ENCODE measurements at places on chromosomes 16 and 17.

DNA sequence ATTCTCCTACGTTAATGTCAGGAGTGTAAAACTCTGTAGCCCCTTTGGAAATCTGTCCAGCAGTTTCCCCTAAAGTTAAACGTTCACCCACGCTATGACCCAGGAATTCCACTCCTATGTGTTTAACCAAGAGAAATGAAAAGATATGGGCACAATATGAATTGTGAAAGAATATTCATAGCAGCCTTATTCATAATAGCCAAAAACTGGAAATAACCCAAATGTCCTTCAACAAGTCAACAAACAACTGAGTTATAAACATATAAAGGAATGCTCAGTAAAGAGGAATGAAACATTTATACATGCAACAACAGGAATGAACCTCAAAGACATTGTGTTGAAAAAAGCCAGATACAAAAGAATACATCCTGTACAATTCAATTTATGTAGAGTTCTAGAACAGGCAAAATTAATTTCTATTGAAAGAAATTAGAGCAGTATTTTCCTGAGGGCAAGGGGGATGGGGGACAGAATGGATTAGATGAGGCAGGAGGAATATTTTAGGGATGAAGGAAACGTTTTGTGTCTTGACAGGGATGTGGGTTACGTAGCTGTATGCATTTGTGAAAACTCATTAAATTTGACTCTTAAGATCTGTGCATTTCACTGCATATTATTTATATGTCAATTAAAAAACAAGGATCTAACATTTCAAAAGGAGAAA is 286.7 kb upstream of the CDH5 start:
- DNase-seq, result no peak

GRCh38 chr17:19979917-19980770 is 2.5 kb upstream of the AKAP10 start:
- peak; percentile 82 for DNase-seq

GRCh38 chr17:76660656-76661042 is 17.1 kb upstream of the ST6GALNAC1 start:
- no peak for DNase-seq

DNA sequence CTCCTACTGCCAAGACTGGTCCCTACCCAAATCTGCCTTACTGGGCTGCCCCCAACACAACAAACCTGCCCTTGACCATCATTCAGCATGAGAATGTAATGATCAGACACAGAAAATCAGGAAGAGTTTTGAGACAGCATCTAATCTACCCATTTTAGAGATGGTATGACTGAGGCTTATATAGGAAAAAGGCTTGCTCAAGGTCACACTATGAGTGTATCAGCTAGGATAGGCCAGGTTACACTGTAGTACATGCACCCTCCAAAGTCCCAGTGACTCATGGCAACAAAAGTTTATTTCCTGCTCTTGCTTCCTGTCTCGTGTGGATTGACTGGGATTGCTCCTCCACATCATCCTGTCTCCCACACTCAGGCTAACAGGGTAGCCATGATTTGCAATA is 27.9 kb downstream of the NLRC5 start:
- DNase-seq, result no peak

- DNase-seq, result no peak
Observed at GRCh38 chr16:4358831-4359561, 7.9 kb upstream of the PAM16 start.

GRCh38 chr17:29349409-29349808 is 40.8 kb upstream of the TAOK1 start:
- DNase-seq, result no peak

DNA sequence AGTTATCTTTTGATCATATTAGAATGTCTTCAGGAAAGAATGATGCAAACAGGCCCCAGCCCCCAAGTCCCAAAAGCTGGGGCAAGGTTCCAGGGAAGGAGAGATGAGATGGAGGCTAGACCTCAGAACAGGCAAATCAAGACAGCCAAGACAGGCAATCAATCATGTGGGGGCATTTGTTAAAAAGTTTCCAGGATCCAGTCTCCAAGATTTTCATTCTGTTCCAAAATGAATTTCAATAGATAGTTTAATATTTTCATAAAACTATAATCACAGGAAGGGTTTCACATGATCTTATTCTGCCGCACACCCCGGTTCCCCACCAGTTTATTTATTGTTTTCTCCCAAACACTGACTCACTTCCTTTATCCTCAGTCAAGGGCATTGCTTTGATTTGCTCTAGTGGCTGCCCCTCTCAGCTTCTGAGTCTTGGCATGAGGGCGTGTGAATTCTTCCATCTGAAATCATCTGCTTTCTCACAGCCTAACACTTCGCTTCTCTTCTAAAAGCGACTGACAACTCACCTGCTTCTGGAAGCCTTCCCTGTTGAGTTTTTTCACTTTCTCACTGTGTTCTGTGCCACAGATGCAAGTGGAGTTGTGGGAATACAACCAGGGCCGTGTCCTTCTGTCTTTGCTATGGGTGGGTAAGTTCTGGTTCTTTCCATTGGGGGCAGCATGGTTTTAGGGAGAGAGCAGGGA is 12.2 kb upstream of the TERF2 start:
- peak; percentile 16 for DNase-seq

- DNase-seq, result no peak
Observed at GRCh38 chr16:21600031-21600773, 825 bp downstream of the METTL9 start.

GRCh38 chr16:87056551-87056950 is 260.6 kb downstream of the C16orf95 start:
- DNase-seq, result no peak

- no peak for DNase-seq
Observed at GRCh38 chr16:50861451-50861850, 119.6 kb downstream of the CYLD start.

- peak; percentile 39 for DNase-seq
Observed at GRCh38 chr17:76382803-76383545, 1.4 kb upstream of the SPHK1 start.

GRCh38 chr17:798246-798645 is 16.1 kb downstream of the MRM3 start:
- no peak for DNase-seq

DNA sequence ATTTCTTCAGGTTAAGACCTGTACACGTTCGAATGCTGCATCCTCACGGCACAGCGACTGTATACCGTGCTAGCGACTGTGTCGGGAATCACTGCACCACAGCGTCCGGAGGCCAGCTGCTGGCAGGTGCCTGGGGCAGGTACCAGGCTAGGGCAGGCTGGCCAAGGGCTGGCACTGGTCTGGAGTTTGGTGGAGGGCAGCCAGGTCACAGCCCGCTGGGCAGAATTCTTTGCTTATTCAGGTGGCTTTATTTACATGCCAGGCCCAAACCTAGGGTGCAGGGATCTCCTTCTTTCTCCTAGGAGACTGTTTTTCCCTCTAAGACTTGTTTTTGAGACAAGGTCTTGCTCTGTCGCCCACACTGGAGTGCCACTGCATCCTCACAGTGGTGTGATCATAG is 37.9 kb downstream of the COTL1 start:
- no peak for DNase-seq

DNA sequence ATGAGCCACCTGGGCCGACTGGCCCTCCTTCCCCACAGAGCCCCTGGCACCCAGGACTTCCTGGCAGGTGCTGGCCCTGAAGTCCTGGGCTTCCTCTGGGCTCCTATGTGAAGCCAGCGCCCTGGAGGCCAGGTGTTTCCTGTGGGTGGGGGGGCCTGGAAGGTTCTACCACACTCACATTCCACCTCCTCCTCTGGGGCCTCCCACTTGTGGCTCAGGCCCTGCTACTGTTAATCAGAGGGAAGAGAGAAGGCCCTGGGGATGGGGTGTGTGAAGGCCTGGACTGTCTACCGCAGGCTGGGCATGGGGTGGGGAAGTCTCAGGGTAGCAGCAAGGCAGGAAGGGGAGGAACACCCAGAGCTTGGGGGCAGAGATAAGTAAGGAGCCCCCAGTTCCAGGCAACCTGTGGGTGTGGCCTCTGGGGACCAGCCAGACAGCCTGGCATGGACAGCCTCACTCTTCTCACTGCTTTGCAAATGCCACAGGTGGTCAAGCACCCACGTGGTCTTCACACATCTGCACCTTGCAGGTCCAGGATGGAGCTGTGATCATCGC is 111.9 kb upstream of the TNRC6C start:
- no peak for DNase-seq

DNA sequence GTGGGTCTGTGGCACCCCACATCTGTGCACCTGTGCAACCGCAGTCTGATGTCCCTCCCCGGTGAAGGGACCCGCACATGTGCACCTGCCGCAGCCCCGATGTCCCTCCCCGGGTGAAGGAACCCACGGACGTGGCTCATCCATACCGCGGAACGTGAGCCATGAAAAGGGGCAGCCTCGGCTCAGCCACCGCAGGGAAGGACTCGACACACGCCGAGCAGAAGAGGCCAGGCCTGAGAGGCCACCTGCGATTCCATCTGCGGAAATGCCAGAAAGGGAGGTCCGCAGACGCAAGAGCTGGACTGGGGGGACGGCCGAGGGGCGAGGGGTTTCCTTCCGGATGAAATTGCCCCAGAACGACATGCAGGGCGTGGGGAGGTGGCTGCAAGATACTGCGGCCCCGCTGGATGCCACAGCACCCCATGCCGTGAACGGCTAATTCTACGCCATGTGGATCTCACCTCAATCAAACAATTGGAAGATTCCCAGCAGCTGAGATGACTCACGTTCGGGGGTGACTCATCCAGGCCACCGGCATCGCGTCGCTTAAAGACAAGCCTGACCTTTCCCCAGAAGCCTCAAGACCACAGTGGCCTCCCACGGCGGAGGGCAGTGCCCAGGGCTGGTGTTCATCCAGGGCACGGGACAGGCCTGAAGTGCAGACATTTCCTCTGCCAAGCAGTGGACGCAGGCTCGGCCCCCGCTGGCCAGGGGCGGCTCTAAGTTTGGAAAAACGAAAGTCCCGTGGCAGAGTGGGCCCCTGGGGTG is 21.0 kb downstream of the SOX8 start:
- peak; percentile 46 for DNase-seq

DNA sequence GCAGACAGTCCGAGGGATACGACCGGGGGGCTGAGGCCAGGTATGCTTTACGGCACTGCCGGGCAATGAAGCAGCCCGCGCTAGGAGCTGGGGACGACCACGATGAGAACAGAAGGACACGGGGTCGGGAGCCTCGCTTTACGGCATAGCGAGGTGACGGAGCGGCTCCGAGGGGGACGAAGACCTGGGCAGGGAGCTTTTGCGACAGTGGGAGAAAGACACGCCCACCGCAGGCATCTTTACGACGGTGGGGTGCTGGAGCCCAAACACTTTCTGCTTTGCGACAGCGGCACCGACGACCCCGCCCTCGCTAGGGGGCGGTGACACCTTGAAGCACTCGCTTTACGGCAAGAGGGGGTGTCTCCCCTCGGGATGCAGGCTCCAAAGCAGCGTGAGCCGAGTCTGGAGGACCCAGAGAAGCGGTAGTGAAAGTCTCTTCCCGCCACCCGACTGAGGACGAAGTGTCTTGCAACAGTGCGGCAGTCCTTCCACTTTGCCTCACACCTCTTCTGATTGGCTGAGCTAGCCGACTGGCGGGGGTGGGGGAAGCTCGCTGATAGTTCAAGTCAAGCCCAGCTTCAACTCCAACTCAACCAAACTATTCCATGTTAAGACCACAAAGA is 350 bp upstream of the NEURL4 start:
- peak; percentile 100 for DNase-seq

GRCh38 chr16:65888201-65888600 is 478.3 kb upstream of the CDH5 start:
- DNase-seq, result no peak

DNA sequence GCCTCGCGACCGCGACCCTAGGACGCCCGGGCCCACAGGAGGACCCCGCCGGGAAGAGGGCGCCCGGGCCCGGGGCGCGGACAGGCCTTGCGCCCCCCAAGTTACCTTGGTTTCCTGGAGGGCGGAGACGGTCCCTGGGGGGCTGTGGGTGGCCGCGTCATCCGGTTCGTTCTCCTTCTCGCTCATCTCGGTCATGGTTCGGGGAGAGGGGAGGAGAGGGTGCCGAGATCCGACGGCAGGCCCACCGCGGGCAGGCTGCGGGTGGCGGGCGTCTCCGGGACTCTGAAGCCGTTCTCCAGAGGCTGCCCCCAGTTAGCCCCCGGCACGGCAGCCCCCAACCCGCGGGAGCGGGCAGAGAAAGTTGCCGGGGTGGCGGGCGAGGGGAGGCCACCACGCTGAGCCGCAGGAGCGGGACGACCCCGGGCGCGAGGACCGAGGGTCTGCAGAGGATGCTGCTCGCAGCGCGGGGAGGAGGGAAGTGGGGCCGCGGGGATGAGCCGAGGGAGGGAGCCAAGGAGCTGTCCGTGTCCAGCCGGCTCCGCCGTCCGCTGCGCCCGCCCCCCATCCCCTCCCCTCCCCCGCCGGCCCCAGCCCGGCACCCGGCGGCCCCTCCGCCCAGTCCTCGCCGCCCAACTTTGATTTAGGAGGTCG is at the start of gene STAC2:
STAC2 (minus strand) TSS at position 638 of the 651 bp plus-strand sequence; CDS start at position 195, 443 bp downstream.
- DNase-seq, result no peak

DNA sequence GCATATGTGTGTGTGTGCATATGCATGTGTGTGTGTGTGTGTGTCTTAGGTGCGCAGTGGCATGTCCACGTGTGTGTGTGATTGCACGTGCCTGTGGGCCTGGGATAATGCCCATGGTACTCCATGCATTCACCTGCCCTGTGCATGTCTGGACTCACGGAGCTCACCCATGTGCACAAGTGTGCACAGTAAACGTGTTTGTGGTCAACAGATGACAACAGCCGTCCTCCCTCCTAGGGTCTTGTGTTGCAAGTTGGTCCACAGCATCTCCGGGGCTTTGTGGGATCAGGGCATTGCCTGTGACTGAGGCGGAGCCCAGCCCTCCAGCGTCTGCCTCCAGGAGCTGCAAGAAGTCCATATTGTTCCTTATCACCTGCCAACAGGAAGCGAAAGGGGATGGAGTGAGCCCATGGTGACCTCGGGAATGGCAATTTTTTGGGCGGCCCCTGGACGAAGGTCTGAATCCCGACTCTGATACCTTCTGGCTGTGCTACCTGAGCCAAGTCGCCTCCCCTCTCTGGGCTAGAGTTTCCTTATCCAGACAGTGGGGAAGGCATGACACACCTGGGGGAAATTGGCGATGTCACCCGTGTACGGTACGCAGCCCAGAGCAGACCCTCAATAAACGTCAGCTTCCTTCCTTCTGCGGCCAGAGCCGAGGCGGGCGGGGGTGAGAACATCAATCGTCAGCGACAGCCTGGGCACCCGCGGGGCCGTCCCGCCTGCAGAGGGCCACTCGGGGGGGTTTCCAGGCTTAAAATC is 47.6 kb downstream of the IL21R start:
- no peak for DNase-seq

DNA sequence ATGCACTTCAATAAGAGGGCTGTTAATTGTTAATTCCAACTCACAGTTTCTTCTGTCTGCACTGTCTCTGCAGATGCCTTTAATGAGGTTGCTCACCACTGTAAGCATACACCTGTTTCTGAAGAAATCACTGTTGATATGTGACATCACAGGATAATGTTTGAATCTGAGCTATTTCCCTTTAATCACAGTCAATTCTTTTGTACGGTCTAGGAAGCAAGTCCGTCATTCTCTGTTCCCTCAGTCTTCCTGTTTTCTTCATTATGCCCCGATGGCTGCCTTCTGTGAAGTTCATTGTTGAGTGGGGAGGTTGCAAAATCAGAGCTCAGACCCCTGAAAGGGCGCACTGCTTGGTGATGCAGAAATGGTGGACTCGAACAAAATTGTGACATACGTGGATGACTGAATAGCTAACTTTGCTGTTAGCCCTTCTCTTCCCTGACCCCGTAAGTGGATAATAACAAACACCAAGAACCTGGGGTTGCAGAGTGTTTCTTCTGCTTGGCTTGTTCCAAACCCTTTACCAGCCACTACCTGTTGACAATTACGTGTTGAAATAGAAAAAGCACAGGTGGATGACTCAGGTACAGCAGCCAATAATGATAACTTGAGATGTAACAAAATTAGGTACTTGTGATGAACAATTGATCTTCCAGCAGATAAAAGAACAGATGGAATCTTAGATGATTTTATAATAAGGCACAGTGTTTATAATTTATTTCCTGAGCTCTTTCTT is 71.9 kb upstream of the AXIN2 start:
- no peak for DNase-seq

- peak; percentile 91 for DNase-seq
Observed at GRCh38 chr17:50707289-50708049, at the start of gene ANKRD40. Gene ANKRD40, minus strand, starts transcription at chr17:50707914. Its CDS starts 260 bp downstream, at chr17:50707654.

All from MV-4-11 (cell line).